Choroid plexus epithelial cell (primary cell): ENCODE measurements at places on chromosomes 7 and 10.

DNA sequence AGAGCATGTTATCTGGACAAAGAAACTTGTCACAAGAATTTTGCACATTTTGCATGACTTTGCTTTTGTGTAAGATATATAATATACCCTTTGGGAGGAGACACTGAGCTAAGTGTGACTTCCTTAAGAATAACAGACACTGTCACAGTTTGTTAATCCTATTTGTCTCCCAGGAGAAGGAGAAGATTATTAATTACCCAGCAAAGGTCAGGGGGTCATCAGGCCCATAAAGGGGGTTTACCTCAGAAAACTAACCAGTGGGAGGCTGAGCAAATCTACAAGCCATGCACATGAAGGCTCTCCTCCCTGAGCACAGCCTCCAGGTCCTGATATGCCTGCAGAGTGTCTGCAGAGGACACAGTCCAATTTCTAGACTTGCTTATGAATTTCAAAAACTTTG lies 10.1 kb upstream of the MET start:
- no peak for DNase-seq

DNA sequence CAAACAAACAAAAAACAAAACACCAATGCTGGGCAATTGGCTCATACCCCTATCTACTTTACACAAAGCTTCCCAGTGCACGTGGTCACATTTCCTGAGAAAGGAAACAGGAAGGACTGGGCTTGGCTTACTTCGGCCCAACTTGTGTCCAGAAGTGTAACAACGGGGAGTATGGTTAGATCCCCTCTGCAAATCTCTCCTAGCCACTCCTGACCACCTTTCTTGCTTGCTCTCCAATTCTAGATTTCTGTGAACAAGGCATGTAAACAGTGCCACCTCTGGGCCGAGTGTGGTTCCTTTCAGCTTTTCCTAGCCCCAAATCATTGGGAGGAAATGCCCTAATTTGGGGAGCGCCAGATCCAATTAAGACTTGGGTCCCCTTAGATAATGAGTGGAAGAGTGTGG lies 21.0 kb upstream of the FRAT2 start:
- peak; percentile 56 for DNase-seq

DNA sequence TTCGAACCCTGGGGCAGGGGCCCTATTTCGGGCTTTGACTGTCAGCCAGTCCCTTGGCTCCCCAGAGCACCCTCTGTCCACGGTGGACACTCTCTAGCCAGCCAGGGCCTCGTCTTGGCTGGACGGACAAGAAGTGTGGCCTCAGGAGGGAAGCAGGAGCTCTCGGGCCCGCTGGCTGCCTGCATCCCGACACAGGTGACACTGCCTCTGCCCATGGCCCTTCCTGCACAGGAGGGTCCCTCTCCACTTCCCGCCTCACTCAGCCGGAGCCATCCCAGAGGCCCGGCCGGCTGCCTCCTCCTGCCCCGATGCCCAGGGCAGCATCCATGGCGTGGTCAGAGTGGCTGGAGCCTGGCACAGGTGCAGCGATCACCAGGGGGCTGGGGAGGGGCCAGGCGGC lies 7.9 kb downstream of the ADGRA1 start:
- DNase-seq = no peak

GRCh38 chr10:34080485-34081346 lies 734.4 kb downstream of the PARD3 start:
- DNase-seq = no peak

DNA sequence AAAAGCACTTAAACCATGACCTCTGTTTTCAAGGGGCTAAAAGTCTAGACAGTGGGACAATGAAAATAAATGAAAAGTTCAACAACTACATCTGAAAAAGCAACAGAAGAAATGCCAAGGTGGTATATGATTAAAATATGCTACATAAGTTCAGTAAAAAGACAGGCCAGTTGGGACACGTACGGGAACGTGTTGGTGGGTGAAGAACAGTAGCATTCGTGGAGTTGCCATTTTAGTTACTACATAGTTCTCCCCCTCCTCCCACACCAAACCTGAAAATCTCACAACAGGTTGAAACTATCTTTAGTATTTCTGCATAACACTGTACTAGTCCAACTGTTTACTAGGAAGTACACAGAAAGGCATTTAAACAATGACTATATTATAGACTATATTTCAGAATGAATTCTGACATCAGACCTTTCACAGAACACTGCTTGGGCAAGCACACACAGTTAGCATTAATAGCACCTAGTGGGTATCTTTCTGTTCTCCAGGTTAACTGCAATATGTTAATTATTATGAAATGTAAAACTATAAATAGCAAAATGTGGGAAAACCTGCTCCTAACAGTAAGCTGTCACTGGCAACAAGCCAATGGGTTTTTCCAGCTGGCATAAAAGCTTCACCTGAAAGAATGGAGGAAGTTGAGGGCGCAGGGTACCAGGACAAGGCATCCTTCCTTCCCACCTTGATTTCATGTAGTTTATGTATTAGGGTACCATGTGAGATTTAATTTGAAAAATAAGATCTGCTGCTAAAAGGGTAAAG lies 135.0 kb downstream of the STRA8 start:
- no peak for DNase-seq

- no peak for DNase-seq
Observed at GRCh38 chr7:134933460-134934068, 52.7 kb upstream of the AGBL3 start.

DNA sequence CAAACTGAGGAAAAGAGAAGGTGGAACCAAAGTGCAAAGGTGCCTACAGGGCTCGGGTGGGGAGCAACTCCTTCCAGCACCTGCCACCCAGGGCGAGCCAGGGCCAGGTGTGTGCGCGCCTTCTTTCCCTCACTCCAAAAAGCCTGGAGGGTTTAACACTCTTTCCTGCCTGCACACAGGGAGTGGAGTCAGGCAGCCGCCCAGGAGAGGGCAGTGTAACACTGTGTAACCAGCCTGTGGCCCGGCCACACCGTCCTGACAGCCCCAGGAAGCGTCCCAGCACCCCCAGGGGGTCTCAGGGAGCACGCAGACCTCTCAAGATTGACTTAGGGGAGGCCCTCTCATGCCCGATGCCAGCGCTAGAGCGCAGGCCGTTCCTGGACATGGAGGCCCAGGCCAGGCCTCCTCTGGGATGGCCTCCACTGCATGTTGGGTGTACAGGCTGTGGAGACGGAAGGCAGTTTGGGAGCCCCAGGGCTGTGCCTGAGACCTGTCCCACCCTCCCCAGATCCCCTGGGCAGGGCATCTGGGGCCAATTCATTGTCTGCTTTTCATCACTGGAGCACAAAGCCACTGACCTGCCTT lies 13.4 kb downstream of the BRI3 start:
- DNase-seq = peak; percentile 73

DNA sequence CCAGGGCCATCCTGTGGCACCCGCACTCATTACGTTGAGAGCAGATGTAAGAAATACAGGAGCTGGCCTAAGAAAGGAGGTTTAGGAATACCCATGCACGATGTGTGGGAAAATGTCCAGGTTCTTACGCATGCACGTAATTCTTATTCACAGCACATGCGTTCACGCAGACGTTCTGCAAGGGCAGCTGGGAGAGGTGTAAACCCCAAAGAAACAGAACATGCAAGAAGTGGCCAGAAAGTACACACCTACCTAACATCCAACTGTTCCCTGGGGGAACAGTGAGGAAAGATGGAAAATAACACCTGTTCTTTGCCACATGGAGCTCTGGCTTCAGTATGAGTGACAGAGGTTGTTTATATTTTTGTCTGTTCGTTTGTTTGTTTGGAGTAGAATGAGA lies 285.6 kb downstream of the PRPF18 start:
- no peak for DNase-seq

- no peak for DNase-seq
Observed at GRCh38 chr10:97852277-97852676, 2.6 kb downstream of the GOLGA7B start.

GRCh38 chr7:158973440-158973839 lies 117.1 kb downstream of the DYNC2I1 start:
- DNase-seq = peak; percentile 39

DNA sequence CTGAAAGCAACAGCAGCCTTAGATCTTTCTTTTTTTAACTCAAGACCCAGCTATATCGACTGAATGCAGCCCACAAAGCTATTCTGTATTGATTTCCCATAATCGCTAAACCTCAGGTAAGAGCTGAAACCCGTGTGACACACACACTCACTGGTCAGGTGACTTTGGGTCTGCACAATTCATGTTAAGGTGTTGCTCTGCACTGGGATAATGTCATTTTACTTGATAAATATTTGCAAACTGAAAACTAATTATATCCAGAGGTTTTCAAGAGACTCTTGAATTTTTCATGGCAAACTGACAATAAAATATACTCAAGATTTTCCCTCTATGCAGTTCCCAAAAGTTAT lies 33.1 kb downstream of the SCRN1 start:
- no peak for DNase-seq

DNA sequence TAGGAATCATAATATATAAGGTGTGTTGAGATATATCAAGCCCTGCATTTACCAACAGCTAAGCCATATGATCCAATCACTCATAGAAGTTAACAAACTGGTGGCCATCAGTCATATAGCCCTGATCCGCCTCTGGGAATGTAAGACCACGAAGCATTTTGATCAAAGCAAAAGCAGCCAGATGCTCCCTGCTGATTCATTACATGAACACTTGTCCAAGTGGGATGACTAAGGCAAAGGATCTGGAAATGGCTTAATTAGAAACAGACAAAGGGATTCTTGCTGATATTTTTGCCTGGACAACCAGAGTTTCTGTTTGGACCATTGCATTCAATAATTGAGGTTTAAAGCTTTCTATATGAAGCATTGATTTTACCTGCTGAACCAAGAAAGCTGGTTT lies 535.5 kb downstream of the GPAM start:
- no peak for DNase-seq

GRCh38 chr7:27161214-27161720 lies 4.1 kb downstream of the HOXA9 start:
- DNase-seq = no peak

GRCh38 chr10:78116361-78116760 lies 82.7 kb downstream of the RPS24 start:
- DNase-seq = no peak

- DNase-seq = peak; percentile 77
Observed at GRCh38 chr10:110209454-110209925, 2.1 kb downstream of the MXI1 start.

DNA sequence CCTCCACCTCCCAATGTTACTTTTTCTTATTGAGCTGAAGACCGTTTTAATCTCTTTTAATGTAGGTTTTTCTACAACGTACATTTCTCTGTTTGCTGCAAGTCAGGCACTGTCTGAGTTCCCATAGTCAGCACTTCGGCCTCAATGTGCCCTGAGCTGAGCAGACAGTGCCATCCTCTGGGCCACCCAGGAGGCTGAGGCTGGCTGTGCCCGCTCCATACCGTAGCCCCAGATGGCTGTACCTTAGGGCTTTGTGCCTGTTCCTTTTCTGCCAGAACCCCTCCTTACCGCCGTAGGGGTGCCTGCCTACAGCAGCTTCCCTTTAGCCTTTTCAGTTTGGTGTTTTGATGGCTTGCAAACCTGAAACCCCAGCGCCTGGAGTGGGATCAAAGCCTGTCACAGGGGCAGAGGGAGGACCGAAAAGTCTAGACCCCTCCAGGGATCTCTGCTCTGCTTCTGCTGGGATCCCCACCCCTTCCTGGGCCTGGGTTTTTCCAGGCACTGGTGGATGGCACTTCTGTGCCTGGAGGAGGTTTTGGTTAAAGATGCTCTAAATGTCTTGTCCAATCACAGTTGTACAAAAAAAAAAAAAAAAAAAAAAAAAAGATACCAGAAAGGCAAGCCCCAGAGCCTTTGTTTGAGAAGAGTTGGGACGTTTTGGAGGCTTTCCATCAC lies 9.0 kb downstream of the AGAP3 start:
- DNase-seq = no peak

GRCh38 chr10:84296091-84296981 lies 32.1 kb upstream of the CCSER2 start:
- peak; percentile 67 for DNase-seq

GRCh38 chr7:120792861-120793130 lies 65.1 kb downstream of the TSPAN12 start:
- DNase-seq = no peak

GRCh38 chr7:88191911-88192310 lies 27.9 kb downstream of the SRI start:
- no peak for DNase-seq

DNA sequence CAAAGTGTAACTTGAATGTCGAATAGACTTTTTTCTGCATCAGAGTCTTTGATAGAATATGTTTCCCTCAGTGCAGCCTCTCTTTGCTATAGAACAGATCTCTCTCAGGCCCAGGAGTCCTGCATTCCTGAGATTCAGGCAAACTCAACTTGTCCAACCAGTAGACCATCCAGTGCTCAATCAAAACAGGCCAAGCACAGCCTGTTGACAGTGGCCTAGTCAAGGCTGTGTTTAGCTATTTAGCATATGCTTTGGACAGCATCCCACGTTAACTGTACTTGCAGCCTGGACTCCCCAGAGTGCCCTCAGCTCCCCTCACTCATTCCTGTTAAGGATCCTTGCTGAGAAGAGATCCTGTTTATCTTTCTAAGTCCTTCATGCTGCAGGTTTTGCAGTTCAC lies 16.3 kb downstream of the OR6V1 start:
- peak; percentile 14 for DNase-seq

GRCh38 chr7:98788966-98789365 lies 80.8 kb downstream of the TMEM130 start:
- no peak for DNase-seq

DNA sequence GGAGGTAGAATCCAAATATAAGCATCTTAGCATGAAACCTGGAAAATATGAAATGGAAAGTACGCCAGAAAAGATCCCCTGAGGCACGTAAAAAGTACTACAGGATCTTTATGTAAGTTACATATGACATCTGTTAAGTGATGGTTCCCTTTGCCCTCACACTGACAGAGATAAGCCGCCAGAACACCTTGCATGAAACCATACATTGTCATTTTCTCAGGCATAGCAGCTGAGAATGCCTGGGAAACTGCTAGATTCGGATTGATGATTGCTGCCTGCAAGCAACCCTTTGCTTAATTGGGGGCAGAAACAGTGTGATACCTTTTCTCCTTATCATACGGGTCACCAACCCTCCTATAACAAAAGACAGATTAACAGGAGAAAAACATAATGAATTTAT lies 826.6 kb upstream of the LRRN3 start:
- no peak for DNase-seq

DNA sequence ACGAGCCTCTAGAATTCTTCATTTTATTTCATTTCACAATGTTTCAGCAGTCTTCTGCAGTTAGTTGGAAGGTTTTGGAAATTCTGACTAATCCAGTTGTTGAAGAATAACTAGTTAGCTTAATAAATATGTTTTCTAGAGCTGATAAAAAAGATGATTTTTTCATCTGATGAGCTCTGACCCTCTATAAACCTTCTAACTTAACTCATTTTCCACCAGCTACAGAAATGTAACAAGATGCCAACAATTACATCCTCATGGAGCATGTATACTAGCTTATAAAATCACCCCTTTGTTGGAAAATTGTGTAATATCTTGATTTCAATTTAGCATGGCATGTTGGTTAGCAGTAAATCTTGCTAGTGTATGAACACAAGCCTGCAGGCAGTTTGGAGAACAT lies 33.1 kb downstream of the KAT6B start:
- no peak for DNase-seq

DNA sequence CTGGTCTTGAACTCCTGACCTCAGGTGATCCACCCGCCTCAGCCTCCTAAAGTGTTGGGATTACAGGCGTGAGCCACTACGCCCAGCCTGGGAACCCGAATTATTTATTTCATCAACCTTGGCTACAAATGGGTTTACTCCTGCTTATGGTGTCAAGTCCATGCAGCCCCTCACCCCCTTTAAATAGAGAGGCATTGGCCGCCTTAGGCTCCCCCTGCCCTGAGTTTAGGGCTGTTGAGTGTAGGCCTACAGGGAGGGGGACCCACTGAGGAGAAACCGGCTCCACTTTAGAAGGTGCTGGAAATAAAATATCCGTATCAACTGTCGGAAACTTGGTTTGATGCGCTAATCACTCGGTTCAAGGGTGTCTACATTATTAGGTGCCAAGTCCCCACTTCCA lies 8.7 kb upstream of the SP8 start:
- no peak for DNase-seq
